ENCODE measurements at places on chromosomes 3 and 15.

- DNase-seq, result no peak
Observed at GRCh38 chr15:74954515-74954914, 2.1 kb downstream of the RPP25 start.

DNA sequence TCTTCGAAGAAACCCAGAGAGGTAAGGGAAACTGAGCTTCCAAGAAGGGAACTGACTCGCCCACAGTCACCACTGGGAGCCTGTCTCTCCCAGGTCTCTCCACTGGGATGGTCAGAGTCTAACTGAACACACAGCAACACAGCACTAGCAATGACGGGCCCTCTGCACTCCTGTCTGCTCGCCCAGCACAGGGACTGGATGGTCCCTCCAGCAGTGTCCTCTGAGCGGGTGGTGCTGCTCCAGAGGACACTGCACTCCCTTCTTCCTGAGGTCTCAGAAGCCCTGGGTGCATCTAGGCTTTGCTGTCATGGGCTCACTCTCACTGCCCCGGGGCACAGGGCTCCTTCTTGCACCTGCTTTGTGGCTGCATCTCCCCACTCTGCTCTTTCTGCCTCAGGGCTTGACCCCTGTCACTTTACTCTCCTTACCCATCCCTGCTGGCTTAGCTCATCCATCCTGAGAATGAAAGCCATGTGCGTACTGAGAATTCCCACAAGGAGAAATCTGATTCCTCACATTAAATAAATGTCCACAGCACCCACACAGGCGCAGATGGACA, 356.6 kb downstream of the GABRG3 start:
- no peak for DNase-seq

DNA sequence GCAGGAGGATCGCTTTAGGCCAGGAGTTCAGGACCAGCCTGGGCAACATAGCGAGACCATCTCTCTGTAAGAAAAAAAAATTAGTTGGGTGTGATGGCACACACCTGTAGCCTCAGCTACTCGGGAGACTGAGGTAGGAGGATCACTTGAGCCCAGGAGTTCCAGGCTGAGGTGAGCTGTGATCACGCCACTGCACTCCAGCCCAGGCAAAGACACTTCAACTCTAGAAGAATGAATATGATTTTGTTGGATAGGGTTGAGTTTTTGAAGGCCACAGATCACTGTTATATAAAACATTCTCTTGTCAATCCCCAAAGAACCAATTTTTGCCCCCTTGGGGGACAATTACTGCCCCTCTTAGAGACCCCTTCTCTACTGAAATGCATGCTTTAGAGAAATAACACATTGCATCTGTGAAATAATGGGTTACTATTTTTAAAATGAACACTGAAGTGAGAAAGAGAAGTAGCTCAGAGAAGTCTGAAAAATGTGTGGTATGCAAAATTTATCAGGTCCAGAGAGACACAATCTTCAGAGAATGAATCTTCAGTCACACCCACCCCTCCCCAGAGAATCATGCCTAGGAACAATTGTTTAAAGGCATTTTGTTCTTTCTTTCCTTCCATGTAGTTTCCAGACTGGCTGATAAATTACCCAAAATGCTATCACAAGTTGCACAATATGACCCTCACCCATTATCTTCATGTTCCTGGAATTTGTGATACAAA, 42.7 kb downstream of the METTL6 start:
- DNase-seq, result no peak

DNA sequence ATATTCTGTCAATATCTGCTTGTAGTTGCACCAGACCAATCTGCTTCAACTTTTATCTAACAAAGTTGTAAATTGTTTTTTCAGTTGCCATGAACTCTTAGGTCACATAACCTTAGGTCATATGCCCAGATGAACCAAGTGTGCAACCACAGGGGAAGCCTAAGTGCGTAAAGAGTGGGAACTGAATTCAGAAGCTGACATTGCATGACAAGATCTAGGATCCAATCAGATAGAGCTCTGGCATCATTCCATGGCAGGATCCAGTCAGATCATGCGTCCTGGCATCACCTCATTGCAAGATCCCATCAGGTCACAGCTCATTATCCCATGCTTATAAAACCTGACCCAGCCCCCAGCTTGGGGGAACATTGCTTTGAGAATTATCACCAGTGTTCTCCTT, 18.9 kb upstream of the IFT57 start:
- no peak for DNase-seq

GRCh38 chr15:48800811-48801455, 9.9 kb downstream of the CEP152 start:
- no peak for DNase-seq

GRCh38 chr3:186097317-186097662, 11.6 kb downstream of the ETV5 start:
- no peak for DNase-seq

DNA sequence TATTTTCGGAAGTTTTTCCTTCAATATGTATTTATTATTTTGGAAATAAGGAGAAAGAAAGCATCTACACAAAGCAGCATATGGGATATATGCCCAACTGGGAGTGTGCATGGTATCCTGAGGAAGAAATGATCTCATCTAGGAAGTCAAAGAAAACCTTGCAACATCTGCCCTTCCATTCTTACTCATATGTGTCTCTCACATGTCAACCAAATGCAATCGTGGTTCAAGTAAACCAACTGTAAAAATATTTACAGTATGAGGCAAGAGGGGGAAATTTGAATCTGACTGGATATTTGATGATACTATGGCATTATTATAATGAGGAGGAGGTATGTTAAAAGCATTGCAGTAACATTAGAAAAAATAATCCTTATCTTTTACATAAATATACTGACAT, 3.2 kb upstream of the SCG3 start:
- no peak for DNase-seq

Data from stimulated activated CD4-positive, alpha-beta T cell treated with anti-CD3 and anti-CD28 coated beads, Interleukin-15, amount 100 ng/mL, for 1 hour (primary cell).